BJ (cell line): ENCODE measurements at places on chromosomes 16 and 17.

DNA sequence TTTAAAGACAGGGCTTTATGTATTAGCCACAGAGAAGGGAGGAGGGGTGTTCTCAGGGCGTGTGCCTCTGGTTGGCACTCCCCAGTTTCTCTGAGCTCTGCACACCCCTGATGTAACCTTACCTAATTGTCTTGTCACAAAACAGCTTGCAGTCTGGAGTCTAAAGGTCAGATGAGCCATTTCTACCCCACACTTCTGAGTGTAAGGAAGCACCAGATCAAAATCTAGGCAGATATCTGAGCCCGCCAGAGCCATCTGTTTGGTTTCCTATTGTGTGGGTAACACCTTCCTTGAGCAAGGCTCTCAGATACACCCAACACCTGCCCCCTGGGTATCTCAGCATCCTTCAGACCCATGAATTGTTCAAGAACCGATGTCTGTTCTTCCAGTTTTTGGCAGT, 15.5 kb downstream of the CDH1 start:
- no peak for DNase-seq

DNA sequence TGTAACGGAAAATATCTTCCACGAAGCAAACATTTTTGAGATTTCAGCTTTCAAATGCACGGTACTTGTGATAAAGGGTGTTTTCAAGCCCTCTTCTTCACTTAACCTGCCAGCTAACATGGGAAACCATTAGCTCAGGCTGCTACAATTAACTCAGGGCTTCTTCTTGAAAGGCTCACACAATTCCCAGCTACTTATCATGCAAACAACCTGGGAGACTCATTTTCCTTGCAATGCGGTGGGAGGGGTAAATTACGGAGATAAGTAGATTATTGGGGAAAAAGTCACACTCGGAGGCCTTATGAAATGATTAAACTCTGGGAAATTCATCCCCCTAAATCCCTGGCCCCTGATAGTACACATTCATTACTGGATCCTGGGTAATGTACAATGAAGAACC, 266.4 kb downstream of the STX8 start:
- DNase-seq: no peak

DNA sequence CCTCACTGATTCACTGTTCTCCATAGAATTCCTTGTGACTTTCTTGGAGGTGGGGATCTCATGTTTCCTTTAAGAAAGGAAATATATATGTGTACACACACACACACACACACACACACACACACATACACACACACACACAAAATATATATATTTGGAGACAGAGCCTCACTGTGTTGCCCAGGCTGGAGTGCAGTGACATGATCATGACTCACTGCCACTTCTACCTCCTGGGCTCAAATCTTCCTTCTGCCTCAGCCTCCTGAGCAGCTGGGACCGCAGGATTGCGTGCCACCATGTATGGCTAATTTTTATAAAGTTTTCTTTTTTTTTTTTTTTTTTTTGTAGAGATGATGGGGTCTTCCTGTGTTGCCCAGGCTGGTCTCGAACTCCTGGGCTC, 45.9 kb downstream of the CDH13 start:
- no peak for DNase-seq

- DNase-seq: no peak
These were observed 28.9 kb upstream of the CDH15 start for GRCh38 chr16:89142474-89143195.

- DNase-seq: no peak
These were observed 32.5 kb downstream of the HOXB1 start for GRCh38 chr17:48498164-48498850.

GRCh38 chr16:50747207-50747956, 5.5 kb downstream of the CYLD start:
- DNase-seq: no peak

- DNase-seq: no peak
These were observed 209.5 kb upstream of the MPHOSPH6 start for GRCh38 chr16:82379551-82379950.

DNA sequence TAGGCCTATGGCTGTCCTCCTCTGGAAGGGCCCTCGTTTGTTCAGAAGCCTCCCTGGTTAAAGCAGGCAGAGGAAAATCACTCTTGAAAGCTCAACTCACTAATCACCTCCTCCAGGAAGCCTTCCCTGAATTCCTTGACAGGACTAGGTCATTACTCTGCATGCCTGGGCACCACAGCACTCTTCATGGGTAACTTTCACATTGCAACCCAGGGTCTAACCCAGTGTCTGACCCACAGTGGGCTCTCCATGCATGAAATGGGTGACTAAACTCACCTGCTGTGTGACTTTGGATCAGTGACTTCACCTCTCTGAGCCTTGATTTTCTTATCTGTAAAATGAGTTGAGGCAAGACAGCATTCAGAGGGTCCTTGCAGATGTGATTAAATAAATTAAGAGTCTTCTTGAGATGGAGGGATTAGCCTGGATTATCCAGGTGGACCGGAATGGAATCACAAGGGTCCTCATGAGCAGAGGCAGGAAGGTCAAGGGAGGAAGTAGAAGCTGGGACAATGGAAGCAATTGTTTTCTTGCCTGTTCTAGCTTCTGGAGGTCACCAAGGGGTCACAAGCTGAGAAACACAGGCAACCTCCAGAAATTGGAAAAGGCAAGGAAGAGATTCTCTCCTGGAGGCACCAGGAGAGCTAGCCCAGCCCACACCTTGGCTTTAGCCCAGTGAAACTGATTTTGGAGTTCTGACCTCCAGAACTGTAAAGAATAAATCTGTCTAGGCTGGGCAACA, 3.8 kb upstream of the RAI1 start:
- no peak for DNase-seq

GRCh38 chr16:8663192-8664089, 11.0 kb upstream of the ABAT start:
- DNase-seq: no peak

DNA sequence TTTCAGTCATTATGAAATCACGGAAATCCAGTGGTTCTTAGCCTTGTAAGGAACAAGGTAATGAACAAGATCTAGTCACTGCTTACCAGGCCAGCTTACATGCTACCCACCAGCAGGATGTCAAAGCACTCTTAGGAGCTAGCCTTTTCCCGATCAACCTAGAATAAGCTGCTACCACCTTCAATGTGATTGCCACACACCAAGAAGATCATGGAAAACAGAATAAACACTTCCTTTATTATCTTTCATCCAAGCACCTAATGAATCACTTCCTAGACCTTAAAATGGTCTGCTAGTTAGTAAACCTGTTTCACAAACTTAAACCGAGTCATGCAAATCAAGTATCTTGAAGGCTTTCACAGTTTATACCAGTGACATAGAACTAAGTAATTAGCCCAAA, 5.0 kb downstream of the BBS2 start:
- DNase-seq: no peak
